Left lung (tissue), 14 donors: ENCODE measurements at places on chromosomes 7 and 10.

DNA sequence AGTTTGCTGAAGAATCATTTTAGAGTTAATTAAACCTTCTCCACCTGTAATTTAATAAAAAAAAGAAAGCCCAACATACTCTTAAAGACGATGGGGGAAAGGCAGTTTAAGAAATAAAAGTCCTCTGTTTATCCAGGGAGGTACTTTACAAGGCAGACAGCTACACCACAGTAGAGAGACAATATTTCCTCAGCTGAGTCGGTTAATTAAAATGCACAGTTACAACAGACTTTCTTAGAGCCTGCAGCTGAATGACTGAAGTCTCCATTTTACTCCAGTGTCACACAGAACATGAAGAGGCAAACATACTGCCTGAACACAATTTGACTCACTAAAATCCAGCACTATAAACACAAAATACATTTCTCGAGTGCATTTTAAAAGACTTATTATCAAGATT lies 15.1 kb downstream of the LRRTM3 start:
- DNase-seq: no peak

- DNase-seq: no peak
Measured at GRCh38 chr10:75922435-75922834, 491.0 kb downstream of the LRMDA start.

DNA sequence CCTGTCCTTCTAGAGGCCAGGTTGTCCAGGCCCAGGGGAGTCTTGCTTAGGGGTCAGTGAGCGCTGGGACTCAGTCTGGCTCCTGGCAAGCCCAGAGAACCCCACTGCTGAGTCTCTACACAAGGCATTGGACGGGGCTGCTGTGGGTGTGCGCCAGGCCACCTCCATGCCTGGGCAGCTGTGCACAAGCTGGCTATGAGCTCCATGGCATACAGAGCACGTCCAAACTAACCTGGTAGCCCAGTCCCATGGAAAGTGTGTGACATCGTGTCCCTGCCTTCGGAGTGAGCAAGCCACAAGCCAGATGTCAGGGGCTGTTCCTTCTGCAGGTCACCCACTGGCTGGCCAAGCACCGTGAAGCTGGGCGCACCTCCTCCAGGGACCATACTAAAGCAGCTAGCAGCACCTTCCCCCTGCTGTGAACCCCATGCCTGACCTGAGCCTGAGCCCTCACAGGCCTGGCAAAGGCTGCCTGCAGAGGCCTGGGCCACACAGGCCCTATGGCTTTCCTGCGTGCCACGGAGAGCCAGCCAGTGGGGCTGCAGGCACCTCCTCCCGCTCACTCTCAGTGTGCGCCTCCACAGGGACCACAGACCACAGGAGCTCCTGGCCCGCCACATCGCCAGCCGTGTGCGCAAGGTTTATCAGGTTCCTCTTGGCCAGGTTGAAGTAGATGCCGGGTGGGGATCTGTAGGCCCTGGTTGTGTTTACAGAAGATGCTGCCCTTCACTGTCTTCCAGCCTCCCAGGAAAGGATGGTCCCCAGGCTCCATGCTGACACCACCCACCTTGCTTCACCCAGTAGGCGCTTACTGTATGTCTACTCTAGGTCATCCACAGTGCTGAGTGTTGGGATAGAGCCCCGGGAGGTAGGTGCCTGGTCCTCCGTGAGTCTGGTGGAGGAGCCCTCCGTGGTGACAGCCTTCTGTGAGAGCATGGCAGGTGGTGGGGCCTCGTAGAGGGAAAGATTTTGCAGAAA lies 219.7 kb downstream of the EBF3 start:
- DNase-seq: no peak

DNA sequence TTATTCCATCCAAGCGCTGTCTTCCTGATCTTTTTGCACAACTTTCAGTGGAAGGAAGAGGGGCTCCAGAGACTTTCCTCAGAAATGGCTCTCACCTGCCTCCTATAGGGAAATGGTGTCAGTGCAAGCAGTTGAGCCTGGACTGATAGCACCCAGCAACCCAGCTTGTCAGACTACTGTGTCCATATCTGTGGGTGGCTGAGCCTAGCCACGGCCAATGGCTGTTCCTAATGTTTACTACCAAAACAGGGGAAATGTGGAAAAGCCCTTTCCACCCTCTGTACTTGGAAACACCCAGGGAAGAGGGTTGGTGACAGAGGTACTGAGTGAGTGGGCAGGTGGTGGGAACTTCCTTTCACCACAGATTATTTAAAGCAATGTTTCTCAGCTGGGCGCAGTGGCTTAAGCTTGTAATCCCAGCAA lies 4.3 kb upstream of the YKT6 start:
- no peak for DNase-seq

DNA sequence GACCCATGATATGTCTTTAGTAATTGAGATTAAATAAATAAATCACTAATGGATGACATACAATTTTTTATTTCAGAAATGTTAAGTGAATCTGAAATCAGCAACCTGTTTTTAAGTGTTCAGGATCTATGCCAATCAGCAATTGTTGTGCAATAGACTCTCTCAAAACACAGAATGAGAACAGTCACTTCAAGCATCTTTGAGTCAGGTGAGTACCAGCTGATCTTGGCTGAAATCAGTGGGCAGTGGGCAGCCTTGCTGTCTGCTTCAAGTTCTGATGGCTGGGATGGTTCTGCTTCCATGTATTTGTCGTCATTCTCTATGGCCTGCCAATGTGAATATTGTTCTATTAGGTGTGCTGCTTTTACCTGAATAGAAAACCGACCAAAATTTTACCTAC lies 82.3 kb upstream of the NRG3 start:
- DNase-seq: no peak

- no peak for DNase-seq
Measured at GRCh38 chr10:112145263-112145662, 38.3 kb downstream of the GPAM start.

- no peak for DNase-seq
Measured at GRCh38 chr10:22834471-22834870, 93.4 kb upstream of the ARMC3 start.

- DNase-seq: peak; percentile 97
Measured at GRCh38 chr7:87219545-87220025, at the start of gene TMEM243. Gene TMEM243, minus strand, starts transcription at chr7:87219732. Its CDS starts 229 bp downstream, at chr7:87219503.

DNA sequence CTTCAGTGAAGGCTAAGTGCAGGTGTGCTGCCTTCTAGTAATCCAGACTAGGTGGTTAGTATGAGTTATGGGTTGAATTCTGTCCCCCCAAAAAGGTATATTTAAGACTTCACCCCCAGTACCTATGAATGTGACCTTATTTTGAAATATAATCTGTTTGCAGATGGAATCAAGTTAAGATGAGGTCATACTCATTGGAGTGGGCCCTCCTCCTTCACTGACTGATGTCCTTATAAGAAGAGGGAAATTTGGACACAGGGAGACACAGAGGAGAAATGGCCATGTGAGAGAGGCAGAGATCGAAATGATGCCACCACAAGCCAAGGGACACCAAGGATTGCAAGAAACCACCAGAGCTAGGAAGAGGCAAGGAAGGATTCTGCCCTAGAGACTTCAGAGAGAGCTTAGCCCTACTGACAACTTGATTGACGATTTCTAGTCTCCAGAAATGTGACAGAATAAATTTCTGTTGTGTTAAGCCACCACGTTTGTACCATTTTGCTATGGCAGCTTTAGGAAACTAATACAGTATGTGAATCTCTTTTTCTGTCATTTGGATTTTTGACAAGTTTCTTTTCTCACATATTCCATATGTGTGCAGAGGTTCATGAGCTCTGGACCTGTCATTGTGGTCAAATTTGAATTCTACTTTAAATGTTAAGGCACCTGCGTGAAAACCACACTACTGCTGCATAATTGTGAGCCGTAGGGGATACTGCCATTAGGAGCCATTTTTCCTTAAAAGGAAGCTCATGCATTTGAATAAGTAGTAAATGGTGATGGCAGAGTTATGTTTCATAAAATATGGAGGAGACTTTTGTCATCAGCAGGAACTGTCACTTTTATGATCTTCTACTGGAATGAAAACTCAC lies 2.6 kb upstream of the RPA3 start:
- no peak for DNase-seq

DNA sequence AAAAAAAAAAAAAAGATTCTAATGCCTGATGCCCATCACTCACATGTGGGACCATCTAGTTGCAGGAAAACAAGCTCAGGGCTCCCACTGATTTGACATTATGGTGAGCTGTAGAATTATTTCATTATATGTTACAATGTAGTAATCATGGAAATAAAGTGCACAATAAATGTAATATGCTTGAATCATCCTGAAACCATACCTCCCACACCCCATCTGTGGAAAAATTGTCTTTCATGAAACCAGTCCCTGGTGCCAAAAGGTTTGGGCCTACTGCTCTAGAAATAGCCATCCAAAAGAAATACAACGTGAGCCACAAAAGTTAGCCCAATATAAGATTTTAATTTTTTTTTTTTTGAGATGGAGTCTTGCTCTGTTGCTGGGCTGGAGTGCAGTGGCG lies 265.1 kb downstream of the PRPF18 start:
- no peak for DNase-seq

- DNase-seq: no peak
Measured at GRCh38 chr7:129748356-129749109, 137.0 kb downstream of the NRF1 start.

DNA sequence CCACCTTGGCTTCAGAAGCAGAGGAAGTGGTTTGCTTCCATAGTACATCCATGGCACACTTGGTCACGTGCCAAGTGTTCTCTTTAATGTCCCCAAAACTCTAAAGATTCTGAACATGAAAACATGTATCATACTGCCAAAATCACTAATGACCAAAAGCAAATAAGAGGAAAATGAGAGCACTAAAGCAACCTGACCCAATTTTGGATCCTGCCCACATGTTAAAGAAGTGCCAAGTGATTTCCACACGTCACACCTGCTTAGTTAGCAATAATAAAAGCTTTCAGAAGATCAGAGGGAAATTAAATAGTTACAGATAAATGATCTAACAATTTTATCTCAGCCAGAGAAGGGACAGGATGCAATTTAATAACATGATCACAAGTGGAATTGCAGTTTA lies 1170.0 kb downstream of the XPNPEP1 start:
- DNase-seq: peak; percentile 31

DNA sequence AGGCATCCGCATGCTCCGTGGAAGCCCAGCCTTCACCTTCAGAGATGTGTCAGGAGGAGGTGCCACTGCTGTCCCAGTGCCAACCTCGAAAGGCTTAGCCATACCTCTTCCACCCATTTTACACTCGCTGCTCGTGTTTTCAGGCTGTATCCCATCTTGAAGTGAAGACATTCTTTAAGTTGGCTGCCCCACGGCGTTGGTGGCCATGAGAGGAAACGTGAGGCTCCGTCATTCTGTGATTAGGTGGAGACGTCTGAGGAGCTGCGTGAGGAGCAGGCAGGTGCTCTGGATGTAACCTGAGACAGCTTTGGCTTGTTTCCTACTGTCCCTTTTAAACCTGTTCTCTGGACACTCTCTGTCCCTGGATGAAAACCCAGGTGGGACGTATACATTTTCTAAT lies 159.9 kb upstream of the RNF32 start:
- no peak for DNase-seq

- no peak for DNase-seq
Measured at GRCh38 chr10:71649631-71650030, 69.9 kb downstream of the C10orf105 start.
